Activated naive CD4-positive, alpha-beta T cell treated with anti-CD3 and anti-CD28 coated beads, Interleukin-2, amount 50 U/mL, for 72 hours (primary cell): ENCODE measurements at places on chromosomes 5 and 9.

- DNase-seq, result no peak
Observed at GRCh38 chr5:112202694-112203093, 216.4 kb downstream of the EPB41L4A start.

DNA sequence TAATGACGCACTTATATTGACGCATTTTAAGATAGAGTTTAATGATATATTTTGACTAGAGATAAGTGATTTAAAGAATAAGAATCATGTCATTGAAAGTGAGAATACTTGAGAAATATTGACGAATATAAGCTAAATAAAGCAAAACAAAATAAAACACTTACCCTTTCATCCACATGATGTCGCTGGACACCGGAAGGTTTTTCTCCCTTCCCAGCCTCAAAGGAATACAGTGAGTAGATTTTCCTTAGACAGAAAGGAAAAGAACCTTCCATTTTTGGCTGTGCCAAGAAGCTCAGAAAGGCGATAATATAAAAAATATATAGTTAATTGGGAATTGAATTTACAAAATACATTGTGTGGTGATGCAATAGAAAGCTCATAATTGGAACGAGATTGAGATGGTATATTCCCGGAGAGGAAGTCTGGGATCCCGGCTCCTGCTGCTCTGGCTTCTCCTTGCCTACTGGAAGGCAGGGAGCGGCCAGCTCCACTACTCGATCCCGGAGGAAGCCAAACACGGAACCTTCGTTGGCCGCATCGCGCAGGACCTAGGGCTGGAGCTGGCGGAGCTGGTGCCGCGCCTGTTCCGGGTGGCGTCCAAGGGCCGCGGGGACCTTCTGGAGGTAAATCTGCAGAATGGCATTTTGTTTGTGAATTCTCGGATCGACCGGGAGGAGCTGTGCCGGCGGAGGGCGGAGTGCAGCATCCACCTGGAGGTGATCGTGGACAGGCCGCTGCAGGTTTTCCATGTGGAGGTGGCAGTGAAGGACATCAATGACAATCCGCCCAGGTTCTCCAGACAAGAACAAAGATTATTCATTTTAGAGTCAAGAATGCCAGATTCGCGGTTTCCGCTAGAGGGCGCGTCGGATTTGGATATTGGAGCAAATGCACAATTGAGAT, at the start of gene PCDHA5:
Gene PCDHA5 (plus strand): TSS at position 239 of the 906 bp plus-strand sequence.
- DNase-seq, result peak; percentile 36

DNA sequence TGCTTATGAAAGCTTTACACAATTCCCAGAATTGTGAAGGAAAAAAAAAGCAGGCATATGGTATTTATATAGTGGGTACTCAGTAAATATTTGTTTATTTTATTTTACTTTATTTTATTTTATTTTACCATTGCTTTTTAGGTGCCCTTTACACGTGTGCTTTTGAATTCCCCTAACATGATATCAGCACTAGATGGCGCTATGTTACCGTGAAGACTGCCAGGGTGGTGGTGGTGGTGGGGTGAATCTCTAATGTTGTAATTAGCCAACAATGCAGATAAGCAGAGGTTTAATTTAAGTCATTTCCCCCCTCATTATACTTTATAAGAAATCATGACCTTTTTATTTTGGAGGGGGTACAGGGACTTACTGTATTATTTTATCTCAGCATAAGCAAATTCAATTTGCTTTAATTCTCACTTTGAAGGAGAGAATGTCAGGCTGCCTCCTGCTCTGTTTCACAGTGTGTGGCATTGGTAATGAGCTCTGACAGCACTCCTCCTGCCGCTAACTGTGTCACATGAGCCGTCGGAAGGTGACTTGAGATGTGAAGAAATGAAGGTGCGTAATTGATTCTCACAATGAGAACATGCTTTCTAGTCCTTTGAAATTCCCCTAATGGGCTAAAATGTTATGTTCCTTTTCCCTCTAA, 165.6 kb downstream of the YTHDC2 start:
- no peak for DNase-seq

- DNase-seq, result no peak
Observed at GRCh38 chr5:79507251-79508205, 6.4 kb downstream of the HOMER1 start.

DNA sequence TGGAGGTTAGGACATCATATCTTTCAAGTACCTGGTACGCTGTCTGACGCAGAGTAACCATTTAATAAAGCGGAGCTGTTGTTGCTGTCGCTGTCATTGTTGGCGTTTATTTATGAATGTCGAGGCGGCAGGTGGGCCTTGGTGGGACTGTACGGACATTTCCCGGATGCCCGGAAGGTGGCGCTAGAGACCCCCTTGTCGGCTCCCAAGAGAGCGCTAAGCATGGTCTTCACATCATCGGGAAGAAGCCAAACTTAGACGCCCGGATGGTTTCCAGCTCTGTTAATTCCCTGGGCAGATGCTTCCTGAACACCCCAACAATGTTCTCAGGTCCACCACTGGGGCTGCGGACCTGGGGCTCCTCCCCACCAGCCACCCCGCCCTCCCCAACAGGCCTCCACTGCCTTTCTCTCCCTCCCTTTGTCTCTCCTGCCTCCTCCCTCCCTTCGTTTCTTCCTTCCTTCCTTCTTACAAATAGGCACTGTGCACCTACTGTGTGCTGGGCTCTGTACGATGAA, 54.1 kb downstream of the DUSP1 start:
- DNase-seq, result peak; percentile 81

DNA sequence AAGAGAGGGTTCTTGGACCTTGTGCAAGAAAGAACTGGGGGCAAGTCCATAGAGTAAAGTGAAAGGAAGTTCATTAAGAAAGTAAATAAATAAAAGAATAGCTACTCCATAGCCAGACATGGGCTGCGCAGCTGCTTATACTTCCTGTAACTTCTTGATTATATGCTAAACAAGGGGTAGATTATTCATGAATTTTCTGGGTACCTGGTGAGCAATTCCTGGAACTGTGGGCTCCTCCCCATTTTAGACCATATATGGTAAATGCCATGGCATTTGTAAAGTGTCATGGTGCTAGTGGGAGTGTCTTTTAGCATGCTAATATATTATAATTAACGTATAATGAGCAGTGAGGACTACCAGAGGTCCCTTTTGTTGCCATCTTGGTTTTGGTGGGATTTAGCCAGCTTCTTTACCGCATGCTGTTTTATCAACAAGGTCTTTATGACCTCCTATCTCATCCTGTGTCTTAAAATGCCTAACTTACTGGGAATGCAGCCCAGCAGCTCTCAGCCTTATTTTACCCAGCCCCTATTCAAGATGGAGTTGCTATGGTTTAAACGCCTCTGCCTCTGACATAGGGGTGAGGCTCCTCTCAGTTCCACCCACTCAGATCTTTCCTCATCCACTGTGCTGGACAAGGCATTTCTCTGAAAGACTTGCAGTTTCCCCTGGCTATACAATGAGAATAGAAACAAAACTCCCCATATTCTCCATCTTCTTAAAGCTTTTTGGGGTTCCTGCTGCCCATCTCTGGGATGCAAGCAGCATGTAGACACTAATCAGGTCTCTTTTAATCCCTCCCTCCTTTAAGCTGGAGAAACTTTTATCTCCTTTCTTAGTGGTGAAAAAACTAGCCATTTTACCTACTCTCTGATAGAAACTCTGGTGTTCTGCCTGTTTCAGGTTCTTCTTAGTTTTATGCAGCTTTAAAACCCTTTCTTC, 91.2 kb downstream of the ARRDC3 start:
- DNase-seq, result no peak
